Stimulated activated CD4-positive, alpha-beta T cell treated with anti-CD3 and anti-CD28 coated beads, TNF-alpha, amount 100 ng/mL, for 24 hours (primary cell): ENCODE measurements at places on chromosomes 1 and 21.

DNA sequence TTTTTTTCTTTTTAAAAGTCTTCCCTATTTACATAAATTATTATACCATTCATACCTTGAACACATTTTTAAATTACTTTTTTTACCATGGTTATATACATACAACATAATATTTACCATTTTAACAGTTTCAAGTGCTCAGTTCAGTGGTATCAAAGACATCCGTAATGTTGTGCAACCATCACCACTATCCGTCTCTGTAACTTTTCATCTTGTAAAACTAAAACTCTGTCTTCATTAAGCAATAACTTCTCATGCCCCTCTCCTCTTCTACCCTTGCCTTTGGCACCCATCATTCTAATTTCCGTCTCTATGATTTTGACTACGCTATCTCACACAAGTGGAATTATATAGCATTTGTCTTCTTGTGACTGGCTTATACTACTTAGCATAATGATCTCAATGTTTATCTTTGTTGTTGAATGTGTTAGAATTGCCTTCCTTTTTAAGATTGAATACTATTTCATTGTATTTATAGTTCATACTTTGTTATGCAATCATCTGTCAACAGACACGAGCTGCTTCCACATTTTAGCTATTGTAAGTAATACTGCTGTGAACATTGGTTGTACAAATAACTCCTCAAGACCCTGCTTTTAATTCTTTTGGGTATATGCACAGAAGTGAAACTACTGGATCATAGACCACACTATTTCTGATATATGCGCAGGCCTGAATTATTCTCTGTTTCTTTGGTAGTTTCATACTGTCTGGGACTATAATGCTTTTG is 689.5 kb upstream of the NCAM2 start:
- DNase-seq = no peak

- DNase-seq = peak; percentile 33
Observed at GRCh38 chr1:231421546-231421970, 529 bp downstream of the EGLN1 start.

GRCh38 chr1:240401731-240402130 is 210.2 kb downstream of the GREM2 start:
- DNase-seq = no peak

DNA sequence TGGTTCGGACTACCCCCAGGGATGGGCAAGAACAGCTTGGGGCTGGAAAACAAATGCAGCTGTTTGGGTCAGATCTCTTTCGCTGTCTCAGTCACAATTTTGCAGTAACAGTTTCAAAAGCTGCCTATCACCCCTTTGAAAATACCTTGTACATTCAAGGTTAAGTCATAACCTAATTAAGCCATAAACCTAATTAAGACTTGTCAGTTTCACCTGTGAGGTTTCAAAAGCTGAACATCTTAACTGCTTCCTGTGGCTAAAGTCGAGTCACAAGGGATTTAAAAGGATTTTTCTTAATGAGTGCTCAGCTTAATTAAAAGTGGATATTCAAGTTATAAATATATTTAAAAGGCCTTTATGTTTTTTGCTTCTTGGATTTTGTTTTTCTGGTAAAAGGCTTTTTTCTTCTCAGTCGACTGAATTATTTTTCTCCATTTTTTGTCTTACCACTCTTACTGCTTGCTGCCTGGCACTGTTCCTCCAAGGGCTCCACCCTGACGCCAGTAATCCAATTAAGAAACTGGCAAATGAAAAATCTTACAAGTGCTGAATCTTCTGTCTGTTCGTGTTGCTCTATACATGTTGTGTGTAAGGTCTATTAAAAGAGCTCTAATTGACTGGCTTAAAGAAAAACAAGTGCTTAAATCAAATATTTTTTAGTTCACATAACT is 31.3 kb downstream of the CBR1 start:
- DNase-seq = no peak

DNA sequence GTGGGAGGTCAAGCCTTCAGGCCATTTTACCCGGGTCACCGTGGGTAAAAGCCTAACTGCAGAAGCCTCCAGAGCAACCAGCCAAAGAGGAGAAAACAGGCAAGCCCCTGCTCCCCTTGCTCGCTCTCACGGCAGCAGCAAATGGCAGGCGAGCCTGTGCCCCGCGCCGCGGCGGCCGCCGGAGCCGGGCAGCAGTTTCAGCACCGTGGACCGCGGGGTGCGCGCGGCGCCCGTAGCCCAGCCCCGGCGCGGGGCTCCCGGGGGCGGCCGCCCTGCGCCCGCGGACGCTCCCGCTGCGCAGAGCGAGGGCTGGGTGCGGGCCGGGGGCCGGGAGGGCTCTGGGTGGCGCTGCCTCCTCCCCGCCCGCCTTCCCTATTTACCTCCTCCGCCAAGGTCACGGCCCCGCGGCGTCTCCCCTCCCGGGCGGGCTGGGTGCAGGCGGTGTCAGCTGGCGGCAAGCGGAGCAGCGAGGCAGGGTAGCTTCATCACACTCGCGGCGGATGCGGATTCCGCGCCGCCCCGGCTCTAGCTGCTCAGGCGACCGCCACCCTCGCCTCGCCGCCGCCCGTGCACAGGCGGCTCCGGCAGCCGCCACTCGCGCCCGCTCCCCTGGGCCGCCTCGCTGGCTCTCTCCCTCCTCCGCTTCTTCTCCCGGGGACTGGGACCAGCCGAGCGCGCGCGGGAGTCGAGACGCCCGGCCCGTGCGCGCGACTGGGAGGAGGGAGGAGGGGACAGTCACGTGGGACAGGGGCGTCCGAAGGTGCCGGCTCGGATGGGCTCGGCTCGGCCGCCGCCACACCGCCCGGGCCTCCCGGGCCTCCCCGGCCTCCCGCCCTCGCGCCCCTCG is at the start of gene RGS7:
TSS of gene RGS7 (minus strand) at position 687 of the 847 bp plus-strand sequence.
- no peak for DNase-seq

GRCh38 chr1:231084353-231084752 is 44.3 kb upstream of the FAM89A start:
- no peak for DNase-seq

DNA sequence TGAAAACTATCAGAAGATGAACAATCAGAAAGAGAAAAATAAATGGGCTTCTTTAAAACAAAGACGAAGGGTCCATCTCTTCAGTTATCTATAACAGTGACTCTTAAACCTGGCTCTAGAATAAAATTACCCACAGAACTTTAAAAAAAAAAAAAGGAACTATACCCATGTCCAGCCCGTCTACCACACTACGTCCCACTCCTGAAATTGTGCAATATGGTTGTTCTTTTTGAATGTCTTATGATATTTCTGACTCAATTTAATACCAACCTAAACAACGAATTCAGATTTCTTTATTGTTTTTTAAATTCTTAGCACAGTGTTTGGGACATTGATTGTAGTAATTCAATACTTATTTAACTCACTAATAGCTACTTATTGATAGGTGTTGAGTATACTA is 246.3 kb downstream of the DPYD start:
- DNase-seq = no peak

DNA sequence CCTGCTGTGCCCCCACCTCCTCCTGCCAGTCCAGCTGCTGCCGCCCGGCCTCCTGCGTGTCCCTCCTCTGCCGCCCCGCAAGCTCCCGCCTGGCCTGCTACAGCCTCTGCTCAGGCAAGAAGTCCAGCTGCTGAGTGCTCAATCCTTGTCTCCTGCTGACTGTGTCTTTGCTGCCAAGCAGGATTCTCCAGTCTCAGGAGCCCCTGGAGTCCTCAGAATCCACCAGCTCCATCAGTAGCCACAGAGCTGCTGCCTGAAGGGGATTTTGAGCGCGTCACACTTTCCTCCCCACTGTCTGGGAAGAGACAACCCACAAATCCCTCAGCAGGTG is 973 bp downstream of the KRTAP10-11 start:
- no peak for DNase-seq
